ENCODE measurements at places on chromosomes 16 and 17.

DNA sequence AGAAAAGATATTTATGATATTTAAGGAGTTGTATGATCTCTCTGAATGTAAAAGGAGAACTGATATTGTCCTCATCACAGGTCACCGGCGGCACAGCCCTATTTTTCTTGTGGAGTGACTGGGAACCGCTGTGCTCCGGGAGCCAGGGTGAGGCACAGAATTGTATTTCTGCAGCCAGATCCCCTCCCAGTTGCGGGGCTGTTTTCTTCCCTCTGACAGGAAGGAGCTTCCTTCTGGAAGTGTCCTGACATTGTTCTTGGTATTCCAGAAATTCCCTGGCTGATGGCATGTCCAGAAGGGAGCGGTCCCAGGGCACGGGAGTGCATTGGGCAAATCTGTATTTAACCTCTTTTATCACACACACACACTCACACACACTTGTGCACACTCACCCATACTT is 268.6 kb upstream of the FOXF1 start:
- no peak for DNase-seq

- no peak for DNase-seq
Measured at GRCh38 chr17:68353111-68353521, 61.8 kb downstream of the ARSG start.

- DNase-seq: no peak
Measured at GRCh38 chr17:72600934-72601333, 480.1 kb downstream of the SOX9 start.

DNA sequence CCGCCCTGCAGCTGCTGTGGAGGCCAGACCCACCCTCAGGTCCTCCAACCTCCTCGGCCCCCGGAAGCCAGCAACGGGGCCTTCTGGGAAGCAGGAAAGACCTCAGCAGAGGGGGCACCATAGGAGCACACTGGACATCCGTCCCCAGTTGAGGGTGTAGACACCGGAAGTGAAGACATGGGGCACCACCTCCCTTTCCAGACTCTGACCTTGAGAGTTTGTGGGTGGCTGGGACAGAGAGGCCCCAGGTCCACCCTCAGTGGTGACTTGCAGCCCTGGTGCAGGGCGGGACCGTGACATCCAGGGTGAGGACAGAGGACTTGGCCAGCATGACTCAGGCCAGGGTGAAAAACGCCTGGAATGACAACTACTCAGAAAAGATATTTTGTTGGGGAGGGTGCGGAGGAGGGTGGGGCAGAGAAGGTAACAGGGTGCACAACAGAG is 19.9 kb downstream of the CEP295NL start:
- DNase-seq: no peak

- no peak for DNase-seq
Measured at GRCh38 chr16:16857603-16858283, 478.8 kb downstream of the NPIPA7 start.

DNA sequence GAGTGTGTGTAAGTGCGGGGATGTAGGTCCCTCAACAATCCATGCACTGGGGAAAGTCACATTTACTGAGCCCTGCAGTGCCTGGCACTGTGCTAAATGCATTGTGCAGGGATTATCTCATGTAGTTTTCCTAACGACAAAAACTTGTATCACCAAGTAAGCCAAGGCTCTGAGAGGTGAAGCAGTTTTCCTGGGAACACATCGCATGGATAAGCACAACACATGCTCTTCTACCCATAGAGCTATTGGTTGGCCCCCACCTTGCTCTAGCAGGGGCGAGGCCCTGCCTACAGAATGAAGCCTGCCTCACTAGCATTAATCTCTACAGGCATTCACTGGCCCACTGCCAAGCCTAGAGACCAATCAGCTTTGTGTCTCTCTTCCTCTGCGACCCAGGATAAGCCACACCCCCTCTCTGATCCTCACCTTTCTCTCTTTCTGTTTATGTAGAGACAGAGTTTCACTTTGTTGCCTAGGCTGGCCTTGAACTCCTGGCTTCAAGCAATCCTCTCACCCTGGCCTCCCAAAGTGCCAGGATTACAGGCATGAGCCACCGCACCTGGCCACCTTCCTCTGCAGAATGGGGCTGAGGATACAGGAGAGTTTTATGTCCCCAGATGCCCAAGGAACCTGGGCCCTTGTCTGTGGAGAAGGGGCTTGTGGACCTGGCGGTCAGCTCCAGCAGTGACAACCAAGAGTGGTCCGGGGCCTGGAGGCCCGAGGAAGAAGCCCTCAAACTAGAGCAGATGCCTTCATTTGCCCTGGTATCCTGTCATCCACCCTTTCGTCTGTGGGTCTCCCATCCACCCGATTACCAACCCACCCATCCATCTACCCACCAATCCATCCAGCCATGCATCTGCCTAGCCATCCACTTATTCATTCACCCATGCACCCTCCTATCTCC is 12.8 kb downstream of the CDH16 start:
- DNase-seq: no peak

- DNase-seq: peak; percentile 52
Measured at GRCh38 chr16:57764341-57765159, 29.0 kb downstream of the KATNB1 start.

DNA sequence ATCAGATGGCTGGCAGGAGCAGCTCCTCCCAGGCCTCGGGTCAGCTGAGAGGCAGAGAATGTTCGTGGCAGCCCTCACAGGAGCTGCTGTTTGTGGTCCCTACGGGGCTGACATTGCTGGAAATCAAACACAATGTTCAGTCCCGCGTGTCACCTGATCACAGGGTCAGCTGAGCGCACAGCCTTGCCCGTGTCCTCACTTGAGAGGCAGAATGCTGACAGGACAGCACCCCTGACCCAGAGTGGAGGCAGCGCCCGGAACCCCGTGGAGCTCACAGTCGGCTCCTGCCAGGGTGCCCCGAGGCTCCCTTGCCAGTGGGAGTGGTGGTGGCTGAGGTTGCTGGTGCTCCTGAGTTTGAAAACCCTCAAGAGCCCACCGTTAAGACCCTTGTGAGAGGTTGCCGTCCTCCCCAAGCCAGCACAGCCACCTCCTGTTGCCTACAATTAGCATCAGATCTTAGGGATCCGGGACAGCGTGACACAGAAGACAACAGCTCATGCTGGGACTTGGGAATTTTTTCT is 3.6 kb upstream of the CHMP6 start:
- DNase-seq: no peak

- no peak for DNase-seq
Measured at GRCh38 chr17:42291129-42291528, 2.8 kb downstream of the STAT5A start.

- no peak for DNase-seq
Measured at GRCh38 chr16:50802961-50803360, 61.1 kb downstream of the CYLD start.

DNA sequence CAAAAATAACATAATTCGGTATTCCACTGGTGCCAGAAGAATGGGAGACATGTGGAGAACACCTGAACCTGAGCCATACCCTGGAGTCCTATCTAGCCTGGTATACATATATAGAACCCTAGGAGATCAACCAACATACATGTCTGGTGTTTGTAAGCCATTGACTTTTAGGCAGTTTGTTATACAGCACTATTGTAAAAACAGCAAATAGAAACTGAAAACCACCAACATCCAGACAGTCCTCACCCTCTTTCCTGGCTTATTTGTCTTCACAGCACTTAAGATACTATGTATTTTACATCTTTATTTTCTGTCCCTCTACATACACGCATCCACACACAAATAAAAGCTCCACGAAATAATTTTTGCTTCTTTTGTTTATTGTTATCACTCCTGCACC is 404.2 kb upstream of the PMFBP1 start:
- DNase-seq: no peak

DNA sequence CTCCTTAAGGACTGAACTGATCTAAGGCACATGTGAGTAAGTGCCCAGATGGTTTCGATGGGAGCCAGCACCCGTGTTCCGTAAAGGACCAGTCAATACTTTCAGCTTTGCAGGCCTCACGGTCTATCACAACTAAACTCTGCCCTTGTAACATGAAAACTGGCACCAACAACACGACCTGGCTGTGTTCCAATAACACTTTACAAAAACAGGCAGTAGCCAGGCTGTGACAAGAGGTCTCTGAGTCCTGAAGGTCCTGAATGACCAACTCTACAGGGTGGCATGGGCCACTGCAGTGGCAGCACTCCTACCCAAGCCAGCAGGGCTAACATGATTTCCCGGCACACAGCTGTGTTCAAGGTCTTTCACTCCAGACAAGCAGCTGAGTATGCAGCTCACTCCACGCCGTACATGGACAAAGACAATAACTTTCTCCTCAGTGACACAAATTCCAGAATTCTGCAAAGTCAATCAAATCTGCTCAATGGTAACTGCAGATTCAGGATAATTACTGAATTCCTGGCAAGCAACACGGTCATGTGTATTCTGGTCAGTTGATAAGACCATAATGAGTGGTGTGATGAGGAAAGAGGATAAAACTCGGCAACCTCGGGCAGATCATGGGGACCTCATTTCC is 15.3 kb downstream of the NPLOC4 start:
- no peak for DNase-seq

- no peak for DNase-seq
Measured at GRCh38 chr16:24841291-24841690, 4.5 kb upstream of the SLC5A11 start.

GRCh38 chr17:43175213-43176118 is 4.5 kb downstream of the NBR1 start:
- DNase-seq: no peak

- DNase-seq: no peak
Measured at GRCh38 chr17:63290784-63291183, 155.3 kb downstream of the CYB561 start.

GRCh38 chr17:35239823-35240222 is 3.0 kb upstream of the SLFN5 start:
- DNase-seq: no peak

DNA sequence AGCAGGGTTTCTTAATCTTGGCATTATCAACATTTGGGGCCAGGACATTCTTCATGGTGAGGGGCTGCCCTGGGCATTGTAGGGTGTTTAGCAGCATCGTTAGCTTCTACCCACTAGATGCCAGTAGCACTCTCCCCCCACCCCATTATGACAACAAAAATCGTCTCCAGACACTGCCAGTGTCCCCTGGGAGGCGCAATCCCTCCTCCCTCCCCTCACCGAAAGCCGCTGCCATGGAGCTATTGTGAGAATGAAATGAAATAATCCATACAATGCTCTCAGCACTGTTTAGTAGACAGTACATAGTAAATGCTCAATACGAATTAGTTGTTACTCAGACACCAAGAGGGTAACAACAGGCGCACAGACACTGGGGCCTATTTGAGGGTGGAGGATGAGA is 502.9 kb downstream of the NPIPA7 start:
- no peak for DNase-seq
